ENCODE measurements at places on chromosomes 5 and 9.

DNA sequence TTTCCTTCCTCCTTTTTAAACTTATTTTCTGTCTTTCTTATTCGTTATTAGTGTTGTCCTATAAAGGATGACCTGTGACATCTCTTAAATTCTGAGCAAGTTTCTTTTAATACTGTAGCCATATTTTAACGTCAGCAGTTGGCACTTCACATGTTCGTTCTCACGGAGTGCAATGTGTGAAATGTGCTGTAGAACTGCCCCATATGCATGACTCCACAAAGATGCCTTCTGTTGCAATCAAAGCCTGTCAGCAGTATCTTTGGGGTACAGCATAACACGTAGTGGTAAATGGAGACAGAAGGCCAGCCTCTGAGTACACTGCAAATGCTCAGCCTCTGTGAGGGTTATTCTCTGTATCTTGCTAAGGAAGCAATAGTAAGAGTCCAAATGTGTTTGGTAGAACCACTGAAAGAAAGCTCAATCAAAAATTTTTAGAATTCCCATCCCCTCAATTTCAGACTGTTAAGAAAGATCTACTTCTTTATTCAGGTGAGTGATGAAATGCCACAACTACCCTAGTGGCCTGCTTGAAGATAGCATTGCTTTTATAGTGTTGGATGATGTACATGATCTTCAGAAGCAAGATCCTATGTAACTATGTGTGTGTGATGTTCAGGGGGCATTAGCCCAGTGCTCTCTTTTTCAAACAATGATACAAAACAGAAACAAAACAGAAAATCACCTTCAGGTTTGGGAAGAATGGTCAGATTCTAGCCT is 277.7 kb downstream of the TMEM167A start:
- DNase-seq: no peak

DNA sequence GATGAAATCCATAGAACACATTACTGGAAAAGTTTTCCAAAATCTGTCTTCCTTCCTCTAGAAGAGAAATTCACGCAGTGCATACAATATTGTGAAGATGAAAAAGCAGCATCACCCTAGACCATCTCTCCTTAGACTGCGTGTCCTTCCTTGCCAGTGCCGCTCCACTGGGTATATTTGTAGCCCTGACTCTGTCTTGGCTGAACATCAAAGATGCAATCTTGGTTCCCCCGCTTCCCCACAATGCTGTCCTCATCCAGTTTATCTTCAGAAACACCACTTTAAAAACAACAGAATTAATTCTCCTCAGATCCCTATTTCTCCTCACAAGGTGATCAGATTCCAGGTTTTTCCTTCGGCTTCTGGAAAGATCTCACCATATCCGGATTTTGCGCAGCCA is 53.9 kb downstream of the ROR2 start:
- DNase-seq: no peak

GRCh38 chr5:143913008-143913752 is 101.2 kb downstream of the HMHB1 start:
- no peak for DNase-seq

DNA sequence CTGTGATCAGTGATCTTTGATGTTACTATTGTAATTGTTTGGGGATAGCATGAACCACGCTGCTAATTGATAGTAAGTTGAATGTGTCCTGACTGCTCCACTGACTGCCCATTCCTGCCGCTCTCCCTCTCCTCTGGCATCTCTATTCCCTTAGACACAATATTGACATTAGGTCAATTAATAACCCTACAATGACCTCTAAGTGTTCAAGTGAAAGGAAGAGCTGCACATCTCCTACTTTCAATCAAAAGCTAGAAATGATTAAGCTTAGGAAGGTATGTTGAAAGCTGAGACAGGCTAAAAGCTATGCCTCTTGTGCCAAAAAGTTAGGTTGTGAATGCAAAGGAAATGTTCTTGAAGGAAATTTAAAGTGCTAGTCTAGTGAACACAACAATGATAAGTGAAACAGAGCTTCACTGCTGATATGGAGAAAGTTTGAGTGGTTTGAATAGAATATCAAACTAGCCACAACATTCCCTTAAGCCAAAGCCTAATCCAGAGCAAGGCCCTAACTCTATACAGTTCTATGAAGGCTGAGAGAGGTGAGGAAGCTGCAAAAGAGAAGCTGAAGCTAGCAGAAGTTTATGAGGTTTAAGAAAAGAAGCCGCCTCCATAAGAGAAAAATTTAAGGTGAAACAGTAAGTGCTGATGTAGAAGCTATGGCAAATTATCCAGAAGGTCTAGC is 12.9 kb downstream of the CLINT1 start:
- no peak for DNase-seq

GRCh38 chr5:54616031-54616430 is 98.5 kb downstream of the SNX18 start:
- no peak for DNase-seq

DNA sequence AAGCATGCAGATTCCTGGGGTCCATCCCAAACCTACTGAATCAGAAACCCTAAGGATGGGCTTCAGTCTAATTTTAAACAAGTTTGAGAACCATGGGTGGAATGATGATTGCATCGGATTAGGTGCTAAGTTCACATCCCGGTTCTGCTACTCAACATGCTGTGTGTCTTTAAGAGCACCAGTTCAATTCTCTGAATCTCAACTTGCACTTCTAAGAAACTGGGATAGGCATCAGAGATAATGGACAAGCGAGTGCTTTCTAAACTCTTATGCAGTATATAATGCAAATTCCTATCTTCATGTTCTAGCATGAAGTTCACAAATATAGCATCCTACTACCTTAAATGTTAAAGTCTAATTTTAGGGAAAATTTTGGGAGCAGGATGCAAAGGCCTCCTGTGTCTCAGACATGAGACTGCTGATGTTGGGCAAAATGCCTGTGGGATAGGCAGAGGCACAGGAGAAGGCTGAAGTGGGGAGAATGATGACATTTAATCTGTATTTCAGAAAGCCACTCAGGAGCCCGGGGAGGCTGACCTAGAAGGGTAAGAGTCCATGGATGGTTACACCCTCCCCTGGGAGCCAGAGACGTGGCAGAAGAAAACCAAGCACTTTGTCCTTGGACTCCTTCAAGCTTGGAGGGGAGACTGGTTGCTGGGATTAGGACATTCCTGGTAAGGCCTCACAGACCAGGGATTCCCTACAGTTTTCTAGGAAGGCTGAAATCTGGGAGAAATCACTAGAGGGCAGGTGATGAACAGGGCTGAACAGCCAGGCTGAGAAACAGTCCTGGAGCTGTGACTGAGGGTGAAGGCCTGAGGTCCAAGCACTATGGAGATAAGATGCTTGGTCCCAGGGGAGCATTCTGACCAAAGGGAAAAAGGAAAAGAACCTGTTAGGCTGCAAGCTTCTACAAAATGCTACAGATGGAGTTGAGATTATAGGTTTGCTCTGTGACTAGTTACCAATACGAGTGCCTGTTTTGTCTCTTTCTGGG is 311.9 kb upstream of the PANK3 start:
- DNase-seq: no peak

DNA sequence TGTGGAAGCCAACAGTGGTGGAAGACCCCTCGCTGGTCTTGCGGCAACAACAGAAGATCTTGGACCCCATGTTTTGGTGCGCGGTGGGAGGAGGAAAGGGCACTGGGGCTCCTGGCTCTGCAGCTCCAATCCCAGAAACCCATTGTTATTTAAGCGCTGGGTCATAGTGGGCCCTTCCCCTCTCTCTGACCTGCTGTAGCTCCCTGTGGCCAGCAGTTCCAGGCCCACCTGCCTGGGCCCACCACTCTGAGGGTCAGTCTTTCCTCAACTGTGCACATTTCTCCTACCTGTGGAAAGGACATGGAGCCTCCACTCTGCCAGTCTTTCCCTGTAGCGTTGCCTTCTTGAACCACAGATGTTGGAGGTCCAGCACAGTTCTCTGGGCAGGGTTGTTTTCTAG is at the start of gene TEX53:
Gene TEX53 (minus strand): TSS at position 101 of the 400 bp plus-strand sequence. CDS start 31 bp downstream, at position 70.
- no peak for DNase-seq

GRCh38 chr5:53023969-53024368 is 34.8 kb downstream of the ITGA2 start:
- no peak for DNase-seq

- DNase-seq: no peak
Observed at GRCh38 chr5:163633926-163634460, 128.6 kb downstream of the MAT2B start.

DNA sequence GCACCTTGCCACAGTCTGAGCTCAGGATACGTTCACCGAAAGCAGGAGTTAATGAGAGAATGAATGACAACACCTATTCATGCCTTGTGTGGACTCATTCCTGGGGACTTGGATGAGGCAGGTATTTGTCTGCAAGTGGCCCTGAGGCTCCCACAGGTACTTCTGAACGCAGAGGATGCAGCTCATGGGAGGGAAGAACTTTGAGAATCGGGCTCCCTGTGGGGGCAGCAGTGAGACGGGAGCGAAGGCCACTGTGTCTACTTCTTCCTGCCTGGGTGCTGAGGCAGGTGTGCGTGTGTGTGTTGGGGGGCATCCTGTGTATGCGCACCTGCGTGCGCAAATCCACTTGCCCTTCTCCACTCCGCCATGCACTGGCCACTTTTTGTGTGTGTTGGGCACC is 42.2 kb downstream of the PTPN3 start:
- DNase-seq: no peak

Measured in naive B cell (primary cell).